Naive thymus-derived CD4-positive, alpha-beta T cell (primary cell): ENCODE measurements at places on chromosomes 2 and 18.

- DNase-seq, result no peak
These were observed 313.8 kb downstream of the PIK3C3 start for GRCh38 chr18:42268798-42269197.

GRCh38 chr2:48905696-48906095 is 150.2 kb upstream of the LHCGR start:
- DNase-seq, result no peak

- no peak for DNase-seq
These were observed 408.6 kb downstream of the GALR1 start for GRCh38 chr18:77658299-77658662.

- DNase-seq, result no peak
These were observed 42.1 kb upstream of the TMEM131 start for GRCh38 chr2:98037666-98038336.

- DNase-seq, result no peak
These were observed 70.7 kb downstream of the NABP1 start for GRCh38 chr2:191748528-191749180.

DNA sequence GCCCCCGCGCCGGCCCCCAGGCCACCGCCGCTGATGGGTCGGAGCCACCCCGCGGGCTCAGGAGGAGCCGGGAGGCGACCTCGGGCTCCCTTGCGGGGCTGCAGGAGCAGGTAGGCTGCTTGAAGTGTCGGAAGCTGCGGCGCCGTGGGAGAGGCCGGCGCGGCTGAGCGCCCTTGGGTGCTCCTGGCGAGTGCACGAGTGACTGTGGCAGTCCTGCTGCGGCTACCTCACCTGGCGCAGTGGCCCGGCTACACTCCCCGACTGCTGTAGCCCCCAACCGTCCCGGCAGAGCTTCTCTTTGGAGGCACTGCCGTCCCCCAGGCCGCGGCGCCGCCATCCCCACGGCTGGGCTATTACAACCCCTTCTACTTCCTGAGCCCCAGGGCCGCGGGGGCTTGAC is 10.0 kb upstream of the LYPD6 start:
- no peak for DNase-seq

DNA sequence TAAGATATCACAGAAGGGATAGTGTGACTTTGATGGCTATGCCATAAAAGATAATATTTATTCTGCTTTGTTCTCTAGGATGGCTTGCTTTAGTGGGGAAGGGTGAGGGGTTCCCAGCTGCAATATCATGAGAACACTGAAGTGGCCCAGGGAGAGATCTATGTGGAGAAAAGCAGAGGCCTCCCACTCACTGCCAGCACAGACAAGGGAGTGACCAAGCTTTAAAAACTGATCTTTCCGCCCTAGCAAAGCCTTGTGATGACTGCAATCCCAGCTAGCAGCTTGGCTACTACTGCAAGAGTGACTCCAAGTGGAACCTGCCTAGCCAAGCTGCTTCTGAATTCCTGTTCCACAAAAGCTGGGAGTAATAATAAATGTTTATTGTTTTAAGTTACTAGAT is 7.8 kb upstream of the DDX1 start:
- no peak for DNase-seq
